Lung (tissue), 17 donors: ENCODE measurements at places on chromosomes 2 and 18. TPM values are rescaled to one million over a fixed set of nuclear protein-coding genes. Genes with fewer than 3 reads are reported as not detected.

DNA sequence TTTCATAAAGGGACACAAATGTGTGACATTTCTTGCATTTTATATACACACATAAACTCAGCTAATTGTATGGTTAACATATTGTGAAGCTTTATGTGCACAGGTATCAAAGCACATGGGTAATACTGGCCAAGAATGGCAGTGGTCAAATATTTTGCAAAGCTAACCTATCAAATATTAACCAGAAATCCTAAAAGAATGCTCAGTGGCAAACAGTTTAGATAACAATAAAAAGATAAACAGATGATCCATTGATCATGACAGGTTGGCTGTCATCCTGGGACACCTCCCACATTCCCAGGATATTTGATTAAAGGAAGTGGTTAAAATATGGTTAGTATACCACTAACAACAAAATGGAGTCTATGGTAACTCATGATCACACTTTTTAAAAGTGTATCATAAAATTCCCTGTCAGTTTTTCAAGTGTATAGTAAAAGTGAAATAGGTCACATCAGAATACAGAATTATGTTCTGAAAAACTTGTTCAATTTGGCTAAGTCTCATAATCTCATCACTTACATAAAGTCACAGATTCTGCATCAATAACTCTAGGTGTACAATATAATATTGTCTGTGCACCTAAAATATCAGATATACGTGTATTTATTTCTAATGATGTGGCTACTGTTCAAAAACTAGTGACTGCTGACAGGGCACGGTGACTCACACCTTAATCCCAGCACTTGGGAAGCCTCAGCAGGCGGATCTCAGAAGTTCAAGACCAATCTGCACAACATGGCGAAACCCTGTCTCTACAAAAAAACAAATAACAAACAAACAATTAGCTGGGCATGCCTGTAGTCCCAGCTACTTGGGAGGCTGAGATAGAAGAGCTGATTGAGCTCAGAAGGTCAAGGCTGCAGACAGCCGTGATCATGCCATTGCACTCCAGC is 48.9 kb downstream of the CDH2 start:
- DNase-seq = no peak

DNA sequence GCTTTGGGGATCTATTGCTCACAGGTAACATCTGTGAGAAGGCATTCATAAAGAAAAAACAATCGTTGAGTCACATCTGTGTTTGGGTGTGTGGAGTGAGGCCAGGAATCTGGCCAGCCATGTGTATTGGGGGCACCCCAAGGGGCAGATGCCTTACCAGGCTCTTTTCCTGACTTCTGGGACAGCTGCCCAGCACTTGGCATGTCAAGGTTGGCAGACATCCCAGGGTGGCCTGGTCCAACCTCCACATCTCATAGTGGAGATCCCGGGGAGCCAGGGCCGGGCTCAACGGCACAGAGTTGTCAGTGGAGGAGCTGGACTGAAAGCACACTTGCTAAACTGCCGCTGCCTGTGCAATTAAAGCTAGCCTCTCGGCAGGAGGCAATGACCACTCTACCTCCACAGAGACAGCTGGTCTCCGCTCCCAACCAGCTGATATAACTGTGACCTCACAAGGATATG is 75.3 kb upstream of the MGAT4A start:
- peak; percentile 64 for DNase-seq

DNA sequence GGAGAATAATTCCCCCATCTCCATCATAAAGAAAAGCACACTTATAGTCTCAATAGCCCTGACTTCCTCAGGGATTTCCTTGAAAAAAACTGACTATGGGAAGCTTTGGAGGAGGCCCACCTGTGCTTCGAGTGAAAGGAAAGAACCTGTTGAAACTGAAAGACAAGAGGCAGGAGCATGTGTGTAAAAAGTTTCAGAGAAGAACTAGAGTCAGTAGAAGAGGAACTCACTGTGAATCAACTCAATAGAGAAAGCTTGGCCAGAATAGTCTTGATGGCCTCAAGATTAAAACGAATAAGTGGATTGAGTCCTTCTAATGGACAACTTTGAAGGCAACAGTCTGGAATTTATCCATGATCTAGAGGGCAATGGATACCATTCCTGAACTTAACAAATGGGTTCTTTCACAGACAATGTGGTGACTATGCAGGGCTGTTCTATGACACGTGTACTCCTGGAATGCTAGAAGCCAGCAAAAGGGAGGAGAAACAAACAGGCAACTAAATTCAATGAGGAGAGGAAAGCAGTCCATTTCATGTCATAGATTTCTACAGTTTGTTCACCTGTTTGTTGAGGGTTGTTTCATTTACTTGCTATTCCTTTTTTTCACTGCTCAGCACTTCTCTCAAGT is 442.3 kb downstream of the GRB14 start:
- DNase-seq = no peak

DNA sequence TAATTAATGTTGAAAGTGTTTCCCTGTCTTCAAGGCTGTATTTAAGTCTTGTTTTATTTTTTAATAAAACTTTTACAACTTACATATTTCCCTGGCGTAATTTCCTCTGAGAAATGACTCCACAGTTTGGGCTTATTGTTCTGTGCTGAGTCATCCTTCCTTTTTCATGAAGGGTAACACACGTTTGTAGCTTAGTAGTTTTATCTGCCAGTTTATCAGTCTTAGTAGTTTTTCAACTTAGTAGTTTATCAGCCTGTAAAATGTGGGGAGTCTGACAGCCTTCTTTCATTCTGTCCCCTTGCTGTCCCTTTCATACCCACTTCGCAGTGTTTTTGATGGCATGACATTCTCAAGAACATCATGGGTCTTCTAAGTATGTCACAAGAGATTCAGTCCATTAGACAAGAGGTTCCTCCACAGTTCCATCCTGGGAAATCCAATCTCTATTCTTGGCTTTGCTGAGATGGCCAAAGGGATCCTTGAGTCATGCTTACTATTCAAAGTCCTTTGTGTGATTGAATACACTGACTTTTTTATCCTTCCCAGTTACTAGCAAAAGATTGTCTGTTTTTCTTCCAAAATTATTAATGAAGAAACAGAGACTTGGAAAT is 60.0 kb upstream of the SGPP2 start:
- DNase-seq = no peak

GRCh38 chr18:75246721-75247610 is 36.4 kb downstream of the TSHZ1 start:
- DNase-seq = peak; percentile 87

DNA sequence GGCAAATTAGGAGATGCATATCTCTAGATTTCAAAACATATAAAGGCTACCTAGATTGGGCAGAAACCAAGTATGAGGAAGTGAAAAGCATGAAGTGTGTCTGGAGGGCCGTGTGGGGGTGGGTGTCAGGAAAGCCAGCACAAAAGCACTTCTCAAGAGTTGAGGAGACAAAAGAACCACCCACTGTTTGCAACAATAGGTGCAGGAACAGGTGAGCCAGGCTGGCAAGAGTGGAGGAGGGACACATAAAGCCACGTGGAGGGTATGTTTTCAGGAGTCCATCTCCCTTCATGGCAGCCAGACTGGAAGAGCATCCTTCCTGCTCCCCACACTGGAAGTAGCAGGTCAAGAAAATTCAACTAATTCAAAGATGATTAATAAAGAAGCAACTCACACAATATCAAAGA is 96.4 kb downstream of the CERS6 start:
- DNase-seq = no peak

DNA sequence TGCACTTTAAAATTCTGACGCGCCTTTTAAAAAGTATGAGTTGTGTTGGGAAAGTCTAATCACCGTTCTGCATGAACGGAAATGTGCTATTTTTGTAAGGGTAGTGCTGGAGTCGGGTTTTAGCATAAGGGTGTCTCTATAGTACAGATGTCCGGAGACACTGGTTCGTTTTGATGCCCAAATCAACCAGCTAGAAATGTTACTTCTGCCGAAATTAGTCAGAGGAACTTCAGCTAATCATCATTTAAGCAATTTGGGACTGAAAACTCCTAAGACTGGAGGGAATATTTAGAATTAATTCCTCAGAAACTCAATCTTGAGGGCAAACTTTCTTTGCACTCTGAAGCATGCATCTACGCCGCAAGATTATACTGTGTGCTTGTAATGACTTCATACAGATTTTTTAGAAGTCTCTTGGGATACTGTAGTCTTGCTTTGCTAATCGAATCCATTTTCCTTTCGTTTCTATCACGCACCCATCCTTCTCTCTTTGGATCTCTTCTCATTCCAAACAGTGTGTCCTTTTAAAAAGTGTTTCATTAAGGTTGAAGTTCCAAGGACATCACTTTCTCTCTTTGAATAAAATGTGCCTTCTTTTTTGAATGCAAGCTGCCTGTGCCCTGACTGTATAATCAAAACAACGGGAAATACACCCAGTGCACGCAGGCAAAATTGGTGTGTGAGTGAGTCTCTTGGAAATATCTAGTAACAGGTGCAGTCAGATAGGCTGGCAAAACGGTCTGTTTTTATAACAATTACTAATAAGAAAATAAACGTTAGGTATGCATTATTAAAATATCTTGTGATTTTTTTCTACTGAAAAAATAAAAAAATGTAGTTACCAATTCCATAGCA is 270.9 kb upstream of the TCF4 start:
- no peak for DNase-seq

- no peak for DNase-seq
These were observed 4.4 kb downstream of the DYNC2LI1 start for GRCh38 chr2:43778233-43778632.

DNA sequence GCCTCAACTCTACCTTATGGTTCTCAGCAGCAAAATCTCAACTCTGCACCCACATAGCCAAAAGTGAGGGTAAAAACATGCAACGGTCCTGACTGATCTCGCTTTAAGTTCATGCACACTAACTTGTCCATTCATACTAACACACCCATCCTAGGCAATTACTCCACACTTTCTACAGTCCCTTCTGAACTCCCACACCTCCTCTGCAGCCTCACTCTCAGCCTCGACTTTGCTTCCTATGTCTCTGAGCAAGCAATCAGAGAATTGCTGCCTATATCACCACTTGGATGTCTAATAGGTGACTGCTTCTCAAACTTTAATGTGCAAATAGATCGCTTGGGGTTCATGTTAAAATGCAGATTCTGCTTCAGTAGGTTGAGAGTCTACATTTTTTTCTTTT is 7.8 kb upstream of the TMBIM1 start:
- no peak for DNase-seq

- DNase-seq = no peak
These were observed 740 bp downstream of the SNRNP200 start for GRCh38 chr2:96304606-96305005.

- no peak for DNase-seq
These were observed 7.7 kb downstream of the CIAO1 start for GRCh38 chr2:96273763-96274162.

GRCh38 chr2:99607454-99607853 is 117.6 kb upstream of the REV1 start:
- peak; percentile 35 for DNase-seq

DNA sequence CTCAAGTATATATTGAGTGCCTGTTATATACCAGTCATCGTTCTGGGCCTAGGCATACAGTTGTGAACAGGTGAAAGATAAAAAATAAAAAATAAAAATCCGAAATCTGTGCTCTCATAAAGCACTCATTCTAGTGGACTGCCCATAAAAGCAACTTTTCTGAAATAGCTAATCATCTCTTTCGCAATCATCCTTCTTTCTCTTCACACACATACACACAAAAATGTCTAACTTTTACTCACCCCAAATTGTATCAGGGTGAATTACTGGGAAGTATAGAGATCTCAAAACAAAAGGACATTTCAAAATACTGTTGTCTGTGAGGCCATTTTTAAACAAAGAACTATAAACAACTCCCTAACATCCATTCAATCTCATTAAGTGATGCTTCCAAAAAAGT is 29.6 kb upstream of the ORC2 start:
- DNase-seq = no peak

FABP1 gene
- polyA plus RNA-seq = 0.14 TPM

FZD7 gene
- polyA plus RNA-seq = 4.4 TPM

PROKR1 gene
- polyA plus RNA-seq = 0.01 TPM

AQP12B gene
- not detected for polyA plus RNA-seq

OSBPL1A gene
- polyA plus RNA-seq = 12.6 TPM

TRABD2A gene
- 2.6 TPM for polyA plus RNA-seq

FBXO36 gene
- 2.2 TPM for polyA plus RNA-seq

DCDC2C gene
- polyA plus RNA-seq = not detected

CCDC102B gene
- polyA plus RNA-seq = 7.1 TPM
